ENCODE measurements at places on chromosomes 16 and 17.

- no peak for DNase-seq
These were observed 43.9 kb downstream of the SDR42E1 start for GRCh38 chr16:81967358-81967757.

DNA sequence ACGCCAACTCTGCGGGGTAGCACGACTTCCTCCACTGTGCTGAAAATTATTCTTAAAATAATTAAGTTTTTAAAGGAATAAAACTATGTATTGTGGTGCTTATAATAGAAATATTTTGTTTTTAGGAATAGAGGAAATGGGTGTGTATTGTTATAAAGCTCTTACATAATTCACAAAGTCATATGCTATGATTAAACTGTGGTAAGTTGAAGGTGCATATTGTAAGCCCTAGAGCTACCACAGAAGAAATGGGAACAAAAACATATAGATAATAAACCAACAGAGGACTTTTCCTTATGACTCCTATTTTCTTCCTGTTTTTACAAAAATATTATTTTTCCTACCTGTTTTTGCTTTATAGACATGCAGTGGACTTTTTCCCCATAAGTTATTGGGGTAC lies 4.3 kb upstream of the SLFN11 start:
- DNase-seq: no peak

DNA sequence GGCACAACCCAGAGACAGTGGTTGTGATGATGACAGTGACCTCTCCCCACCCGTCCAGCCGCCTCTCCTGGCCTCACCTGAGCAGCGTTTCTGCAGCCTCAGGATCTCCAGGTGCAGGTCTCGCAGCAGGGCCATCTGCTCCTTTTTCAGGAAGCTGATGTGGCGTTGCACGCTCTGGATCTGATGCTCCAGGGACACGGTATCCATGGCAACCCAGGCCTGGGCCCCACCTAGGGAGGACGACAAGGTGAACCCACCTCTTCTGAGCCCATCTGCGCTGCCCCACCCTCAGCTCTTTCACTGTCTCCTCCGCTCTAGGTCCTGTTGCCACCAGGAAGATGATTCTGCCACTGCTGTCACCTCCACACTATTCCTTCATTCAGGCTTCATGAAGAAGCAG lies 14.5 kb downstream of the CCDC92B start:
- DNase-seq: no peak

GRCh38 chr16:14362774-14363371 lies 267.2 kb downstream of the PARN start:
- DNase-seq: no peak

DNA sequence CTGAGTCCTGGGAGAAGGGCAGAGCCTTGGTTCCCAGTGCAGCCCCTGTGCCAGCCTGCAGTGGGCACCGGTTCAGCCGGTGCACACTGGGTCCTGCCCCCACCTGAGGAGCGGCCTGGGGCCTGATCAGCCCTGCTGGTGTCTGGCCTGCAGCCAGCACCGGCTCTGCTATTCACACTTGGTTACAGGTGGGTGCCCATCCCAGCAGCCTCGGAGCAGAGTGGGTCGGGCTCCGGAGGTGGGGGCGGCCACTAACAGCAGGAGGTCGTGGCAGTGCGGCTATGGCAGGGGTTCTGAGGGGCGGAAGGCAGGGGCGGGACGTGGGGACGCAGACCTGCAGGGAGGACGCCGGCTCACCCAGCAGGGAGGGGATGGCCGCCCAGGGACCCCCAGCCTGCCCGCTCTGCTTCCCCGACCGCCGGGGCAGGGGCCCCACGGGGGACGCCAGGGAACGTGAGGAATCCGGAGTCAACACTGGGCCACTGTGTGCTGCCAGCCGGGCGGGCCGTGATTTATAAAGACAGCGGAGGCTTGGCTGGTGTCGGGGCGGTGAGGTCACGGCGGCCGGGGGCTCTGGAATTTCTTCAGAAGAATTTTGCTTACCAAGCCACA lies 20.3 kb downstream of the METRNL start:
- DNase-seq: no peak

- DNase-seq: no peak
These were observed 201.4 kb upstream of the CIBAR2 start for GRCh38 chr16:85313526-85314301.

- no peak for DNase-seq
These were observed 23.1 kb upstream of the CDC6 start for GRCh38 chr17:40264458-40265185.

DNA sequence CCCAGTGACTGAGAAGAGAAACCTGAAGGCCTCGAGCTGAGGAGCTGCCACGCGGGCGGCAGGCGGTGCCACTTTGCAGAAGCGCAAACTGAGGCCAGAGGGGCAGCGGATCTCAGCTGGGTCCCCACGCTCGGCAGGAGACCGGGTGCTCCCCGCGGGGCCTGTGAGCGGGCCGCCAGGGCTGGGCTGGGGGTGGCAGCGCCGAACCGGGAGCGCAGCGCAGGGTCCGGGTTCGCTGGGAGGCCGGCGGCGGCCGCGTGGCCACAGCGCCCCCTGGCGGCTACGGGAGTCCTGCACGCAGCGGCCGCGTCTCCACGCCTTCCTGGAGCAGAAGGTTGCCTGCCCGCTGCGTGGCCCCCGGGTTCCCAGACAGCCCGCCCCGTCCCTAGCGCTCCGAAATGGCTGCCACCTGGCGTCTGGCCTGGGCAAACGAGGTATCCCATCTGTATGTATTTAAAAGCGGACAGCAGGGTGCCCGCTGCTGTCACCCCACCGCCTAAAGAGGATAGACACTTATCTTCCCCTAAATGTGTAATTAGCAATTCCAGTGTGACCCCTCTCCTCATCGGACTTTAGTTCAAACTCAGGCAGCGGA lies 96.1 kb upstream of the CDH5 start:
- peak; percentile 60 for DNase-seq

GRCh38 chr17:80068301-80069222 lies 32.1 kb downstream of the CCDC40 start:
- DNase-seq: no peak
